Stimulated activated memory B cell treated with anti-CD40 and anti-IgM and Interleukin-4, amounts not matched to agents 10 μg/mL and 1 μg/mL and 100 μg/mL, for 72 hours (primary cell): ENCODE measurements at places on chromosomes 3 and 15.

- no peak for ATAC-seq
These were observed 313.4 kb upstream of the DNAJC19 start for GRCh38 chr3:181302960-181303359.

DNA sequence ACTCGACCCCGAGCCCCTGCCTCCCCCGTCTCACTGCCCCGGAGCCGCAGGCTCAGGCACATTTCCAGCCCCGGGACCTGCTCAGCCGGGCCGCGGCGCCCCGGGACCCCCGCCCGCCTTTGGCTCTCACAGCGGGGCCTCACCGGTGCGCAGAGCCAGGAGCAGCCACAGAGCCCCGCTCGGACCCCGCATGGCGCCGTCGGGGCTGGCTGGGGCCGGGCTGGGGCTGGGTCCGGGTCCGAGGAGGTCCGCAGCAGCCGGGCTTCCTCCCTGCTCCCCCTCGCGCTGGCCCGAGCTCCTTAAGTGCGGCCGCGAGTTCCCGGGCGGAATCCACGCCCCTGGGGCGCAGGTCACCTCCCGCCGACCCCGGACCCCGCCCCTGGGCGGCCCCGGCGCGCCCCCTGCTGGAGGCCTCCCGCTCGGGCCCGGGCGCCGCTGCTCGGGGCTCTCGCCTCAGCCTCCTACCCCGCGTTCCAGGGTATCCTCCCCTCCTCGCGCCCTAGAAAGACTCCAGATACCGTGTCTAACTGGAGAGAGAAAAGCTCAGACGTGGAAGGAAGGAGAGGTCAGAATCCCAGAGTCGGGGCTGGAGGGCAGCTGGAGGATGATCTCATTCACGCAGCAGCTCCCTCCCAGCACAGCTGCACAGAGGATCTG, at the start of gene MELTF:
MELTF (minus strand) TSS at position 307 of the 657 bp plus-strand sequence; CDS start at position 192, 115 bp downstream.
- ATAC-seq: peak; percentile 83

GRCh38 chr3:155702745-155703591, 41.9 kb downstream of the PLCH1 start:
- ATAC-seq: no peak

DNA sequence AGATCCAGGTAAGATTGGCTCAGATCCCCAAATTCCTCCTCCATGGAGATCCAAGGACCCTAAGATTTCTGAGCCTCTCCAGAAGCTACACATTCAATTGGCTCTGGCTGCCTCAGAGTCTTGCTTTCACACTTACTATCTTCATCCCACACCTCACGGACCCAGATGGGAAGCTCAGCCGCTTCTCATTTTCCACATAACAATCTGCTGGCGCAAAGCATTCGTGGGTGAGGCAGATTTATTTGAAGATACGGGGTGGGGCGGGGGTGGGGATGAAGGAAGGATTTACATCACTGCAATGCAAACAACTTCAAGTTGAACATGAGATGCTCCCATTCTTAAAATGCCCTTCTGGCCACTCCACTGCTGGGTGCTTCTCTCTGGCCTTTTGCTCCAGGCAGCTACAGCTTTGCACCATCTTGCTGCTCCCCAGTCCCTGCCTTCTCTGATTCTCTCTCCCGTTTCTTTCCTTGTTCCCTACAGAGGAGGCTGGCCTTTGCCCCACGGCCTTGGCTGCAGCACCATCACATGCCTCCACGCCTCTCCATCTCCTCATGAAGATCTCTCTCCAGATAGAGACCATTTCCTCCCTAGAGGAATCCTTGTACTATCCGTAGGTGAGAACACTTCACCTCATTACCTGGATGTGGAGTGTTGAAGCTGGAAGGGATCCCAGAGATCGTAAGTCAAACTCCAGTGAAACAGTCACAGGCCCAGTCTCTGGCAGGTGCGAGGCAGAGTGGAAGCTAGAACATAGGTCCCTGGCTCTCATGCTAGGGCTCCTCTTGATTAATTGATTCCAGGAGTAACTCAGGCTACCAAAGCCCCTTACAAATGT, 175.9 kb downstream of the RPLP1 start:
- ATAC-seq: no peak

- no peak for ATAC-seq
These were observed 47.4 kb downstream of the ERICH6 start for GRCh38 chr3:150656316-150656715.
